Stimulated activated CD4-positive, alpha-beta T cell treated with anti-CD3 and anti-CD28 coated beads, TNF-alpha, amount 100 ng/mL, for 1 hour (primary cell): ENCODE measurements at places on chromosomes 7 and 10.

GRCh38 chr7:19248115-19248514 lies 102.9 kb upstream of the FERD3L start:
- DNase-seq: no peak

DNA sequence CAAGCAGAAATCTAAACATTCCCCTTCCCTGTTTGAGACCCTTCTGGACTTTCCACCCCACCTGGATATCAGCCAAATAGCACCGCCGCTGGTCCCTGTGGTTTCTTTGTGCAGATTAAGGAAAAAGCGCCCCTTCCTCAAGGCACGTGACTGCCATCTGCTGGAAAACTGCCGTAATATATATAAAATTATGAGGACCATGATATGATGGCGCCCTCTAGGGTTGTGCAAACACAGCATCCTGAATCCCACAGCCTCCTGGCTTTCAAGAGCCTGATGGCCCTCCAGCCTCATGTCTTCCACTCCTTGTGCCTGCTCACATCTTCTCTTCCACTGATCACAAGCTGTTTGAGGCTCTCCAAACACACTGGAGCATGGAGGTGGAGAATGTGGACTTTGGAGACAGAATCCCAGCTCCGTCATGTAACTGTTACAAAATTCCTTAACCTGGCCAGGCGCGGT lies 121.3 kb downstream of the MYL10 start:
- no peak for DNase-seq

DNA sequence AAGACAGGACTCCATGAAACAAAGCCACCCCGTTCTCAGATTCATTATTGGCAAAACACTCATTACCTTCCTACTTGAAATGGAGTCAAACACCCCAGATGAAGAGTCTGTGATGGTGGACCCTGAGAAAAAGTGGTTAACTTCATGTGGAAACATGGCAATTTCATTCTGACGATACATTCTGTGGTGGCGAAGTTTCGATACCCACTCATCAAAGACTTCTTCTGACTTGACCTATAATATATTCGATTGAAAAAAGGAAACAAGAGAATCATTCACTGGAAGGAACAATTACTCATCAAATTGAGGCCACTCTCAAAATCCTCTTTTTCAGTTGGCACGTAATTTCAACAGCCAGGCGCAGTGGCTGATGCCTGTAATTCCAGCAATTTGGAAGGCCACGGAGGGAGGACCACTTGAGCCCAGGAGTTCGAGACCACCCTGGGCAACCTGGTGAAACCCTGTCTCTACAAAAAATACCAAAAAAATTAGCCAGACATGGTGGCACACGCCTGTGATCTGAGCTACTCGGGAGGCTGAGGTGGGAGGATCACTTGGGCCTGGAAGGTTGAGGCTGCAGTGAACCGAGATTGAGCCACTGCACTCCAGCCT lies 108.8 kb upstream of the GSDME start:
- DNase-seq: no peak

DNA sequence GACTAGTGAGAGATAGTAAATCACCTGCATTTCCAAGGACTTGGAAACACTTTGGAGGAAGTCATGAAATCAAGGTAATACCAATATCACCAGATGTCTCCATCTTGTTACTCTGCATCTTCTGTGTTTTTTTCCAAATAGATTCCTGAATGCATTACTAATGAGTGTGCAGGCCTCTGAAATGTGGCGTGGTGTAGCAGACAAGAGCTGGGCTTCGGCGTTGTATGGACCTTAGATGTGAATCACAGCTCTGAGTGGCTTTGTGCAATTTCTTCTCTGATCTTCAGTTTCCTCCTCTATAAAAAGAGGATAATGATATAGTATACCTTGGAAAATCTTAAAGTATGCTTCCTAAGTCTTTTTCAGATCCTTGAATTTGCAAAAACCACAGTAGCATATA lies 9.6 kb upstream of the MYPN start:
- DNase-seq: no peak

DNA sequence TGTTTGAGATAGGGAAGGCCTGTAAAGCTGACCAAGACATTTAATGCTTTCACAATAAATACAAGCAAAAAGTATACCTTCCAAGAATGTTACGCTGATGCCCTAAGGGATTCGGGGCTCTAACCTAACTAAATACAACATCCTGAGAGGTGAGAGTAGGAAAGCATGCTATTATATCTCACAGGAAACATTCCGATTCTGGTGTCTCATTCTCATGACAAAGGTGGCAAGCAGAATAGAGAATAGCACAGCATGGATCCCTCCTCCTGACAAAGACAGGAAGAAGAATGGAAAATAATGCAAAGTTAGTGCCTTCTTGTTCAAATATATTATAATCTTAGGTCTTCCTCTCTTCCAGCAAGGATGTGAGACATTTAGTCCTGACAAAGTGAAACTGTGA lies 504.3 kb downstream of the TFEC start:
- no peak for DNase-seq
